ENCODE measurements at places on chromosomes 2 and 18.

GRCh38 chr2:74854401-74854800 is 20.5 kb downstream of the HK2 start:
- no peak for DNase-seq

- no peak for DNase-seq
These were observed 32.6 kb upstream of the SLC40A1 start for GRCh38 chr2:189613077-189613636.

GRCh38 chr2:219426068-219426443 is 7.9 kb downstream of the DES start:
- DNase-seq, result no peak

DNA sequence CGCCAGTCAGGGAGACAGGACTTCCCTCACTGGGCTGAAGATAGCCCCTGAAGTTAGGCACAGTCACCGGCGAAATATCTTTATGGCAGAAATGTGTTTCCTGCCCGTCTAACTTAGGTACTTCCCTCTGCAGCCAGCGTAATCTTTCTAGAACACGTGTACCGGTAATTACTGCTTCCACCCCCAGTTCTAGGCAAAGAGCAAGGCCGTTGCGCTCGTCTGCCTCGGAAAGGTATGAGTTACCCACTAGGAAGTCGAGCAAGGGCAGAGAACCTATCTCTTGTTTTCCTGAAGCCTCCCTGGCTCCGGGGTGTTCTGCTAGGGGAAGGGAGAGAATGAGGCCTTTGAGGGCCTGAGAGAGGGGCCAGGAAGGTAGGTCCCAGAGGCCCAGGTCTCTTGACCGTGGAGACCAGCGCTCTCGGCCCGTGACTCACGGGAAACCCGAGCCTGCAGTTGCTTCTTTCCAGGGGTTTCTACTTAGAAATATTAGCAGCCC is 70.0 kb downstream of the TWSG1 start:
- DNase-seq, result peak; percentile 20

DNA sequence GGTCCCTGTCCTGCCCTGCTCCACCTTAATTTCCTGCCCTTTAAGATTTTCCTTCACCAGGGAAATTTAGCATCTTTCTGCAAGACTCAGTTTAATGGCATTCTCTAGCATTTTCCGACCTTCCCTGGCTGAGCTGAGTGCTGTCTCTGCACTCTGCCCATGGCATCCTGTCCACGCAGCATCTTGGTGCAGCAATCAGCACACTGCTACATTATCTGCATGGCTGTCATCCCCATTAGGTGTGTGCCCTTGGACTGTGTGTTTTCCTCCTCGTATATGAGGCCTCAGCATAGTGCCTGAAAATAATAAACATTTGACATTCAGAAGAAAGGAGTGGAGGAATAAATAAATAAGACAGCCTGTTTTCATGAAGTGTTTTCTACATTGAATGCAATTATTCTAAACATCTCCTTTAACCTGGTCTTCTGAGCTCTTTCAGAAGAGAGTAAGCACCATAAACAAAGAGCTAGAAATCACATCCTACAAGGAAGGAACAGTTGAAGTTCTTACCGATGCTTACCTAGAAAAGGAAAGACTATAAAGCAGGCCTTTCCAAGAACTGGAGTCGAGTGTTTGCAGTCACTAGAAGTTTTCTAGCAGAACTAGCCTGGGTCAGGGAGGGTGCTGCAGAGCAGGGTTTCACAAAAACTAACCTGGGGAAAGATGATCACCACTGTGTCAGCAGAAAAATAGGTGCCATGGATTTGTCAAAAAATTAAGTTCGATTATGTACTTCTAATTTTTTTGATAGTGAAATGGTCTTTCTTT is 131.4 kb upstream of the ITGB6 start:
- DNase-seq, result no peak

DNA sequence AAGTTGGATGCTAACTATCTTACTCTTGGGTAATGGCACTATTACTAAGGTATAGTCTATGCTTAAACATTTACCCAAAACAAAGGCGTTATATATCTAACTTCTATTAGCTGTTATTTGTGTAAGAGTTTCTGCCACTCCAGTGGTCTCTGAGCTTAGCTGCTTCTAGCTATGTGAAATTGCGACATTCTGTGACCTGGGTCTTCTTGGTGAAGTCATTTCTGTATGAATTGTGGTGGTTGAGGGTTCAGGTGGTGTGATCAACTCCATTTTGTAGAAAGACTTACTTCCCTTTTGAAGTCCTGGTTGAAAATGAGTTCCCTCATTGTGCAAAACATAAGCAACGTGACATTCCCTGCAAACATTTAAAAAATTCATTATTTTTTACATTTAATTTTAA is 221.6 kb downstream of the PIK3C3 start:
- DNase-seq, result no peak

All from naive B cell (primary cell).